ENCODE measurements at places on chromosomes 1 and 21. TPM values are rescaled to one million over a fixed set of nuclear protein-coding genes. Genes with fewer than 3 reads are reported as not detected.

Gene MYBPHL
- 0.16 TPM for polyA plus RNA-seq

Gene NCAM2
- polyA plus RNA-seq, result 0.65 TPM

Gene TCEA3
- polyA plus RNA-seq, result 20.5 TPM

Gene CD46
- polyA plus RNA-seq, result 71.3 TPM

Gene SHE
- polyA plus RNA-seq, result 15.5 TPM

Gene RPL11
- polyA plus RNA-seq, result 3,027 TPM

Gene ANKRD35
- polyA plus RNA-seq, result 1.8 TPM

Gene OLIG2
- not detected for polyA plus RNA-seq

Gene CFHR1
- not detected for polyA plus RNA-seq

Gene CSTB
- polyA plus RNA-seq, result 49.5 TPM
